Stimulated activated CD4-positive, alpha-beta T cell treated with anti-CD3 and anti-CD28 coated beads, Interleukin-1b, Interleukin-23, amount 100 ng/mL, for 24 hours (primary cell): ENCODE measurements at places on chromosomes 6 and 20.

DNA sequence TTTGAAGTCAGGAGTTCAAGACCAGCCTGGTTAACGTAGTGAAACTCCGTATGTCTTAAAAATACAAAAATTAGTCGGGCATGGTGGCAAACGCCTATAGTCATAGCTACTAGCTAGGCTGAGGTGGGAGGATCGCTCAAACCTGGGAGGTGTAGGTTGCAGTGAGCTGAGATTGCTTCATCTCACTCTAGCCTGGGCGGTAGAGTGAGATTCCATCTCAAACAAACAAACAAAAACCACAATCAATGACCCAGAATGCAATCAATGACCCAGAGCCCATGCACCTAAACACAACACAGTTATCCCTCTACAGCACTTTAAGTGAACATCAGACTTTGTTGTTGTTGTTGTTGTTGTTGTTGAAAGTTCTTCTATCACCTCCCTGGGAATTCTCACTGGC is 77.9 kb downstream of the MYB start:
- no peak for DNase-seq

DNA sequence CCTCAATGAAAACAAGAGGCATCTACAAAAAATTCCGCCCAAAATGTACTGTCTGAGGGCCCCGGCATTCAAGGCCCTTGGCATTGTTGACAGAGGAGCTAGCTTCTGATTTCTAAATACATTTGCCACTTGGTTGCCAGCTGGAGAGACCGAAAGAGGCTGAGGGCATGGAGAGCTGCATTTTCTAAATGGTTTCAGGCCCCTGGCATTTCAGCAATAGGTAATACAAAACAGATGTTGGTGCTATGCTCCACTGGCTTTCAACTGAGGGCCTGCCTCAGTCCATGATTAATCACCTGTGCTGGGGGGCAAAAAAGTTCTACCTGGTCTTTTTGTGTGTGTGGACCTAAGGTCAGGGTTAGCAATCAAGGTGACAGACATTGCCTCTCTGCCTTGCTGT is 79.5 kb upstream of the ISM1 start:
- DNase-seq, result no peak

GRCh38 chr6:15876406-15876805 is 213.6 kb upstream of the DTNBP1 start:
- DNase-seq, result no peak

- no peak for DNase-seq
Measured at GRCh38 chr6:43634702-43635303, 837 bp upstream of the MAD2L1BP start.

GRCh38 chr20:21134883-21135493 is 9.1 kb downstream of the KIZ start:
- DNase-seq, result no peak

- no peak for DNase-seq
Measured at GRCh38 chr6:39072830-39073229, 24.2 kb downstream of the GLP1R start.

DNA sequence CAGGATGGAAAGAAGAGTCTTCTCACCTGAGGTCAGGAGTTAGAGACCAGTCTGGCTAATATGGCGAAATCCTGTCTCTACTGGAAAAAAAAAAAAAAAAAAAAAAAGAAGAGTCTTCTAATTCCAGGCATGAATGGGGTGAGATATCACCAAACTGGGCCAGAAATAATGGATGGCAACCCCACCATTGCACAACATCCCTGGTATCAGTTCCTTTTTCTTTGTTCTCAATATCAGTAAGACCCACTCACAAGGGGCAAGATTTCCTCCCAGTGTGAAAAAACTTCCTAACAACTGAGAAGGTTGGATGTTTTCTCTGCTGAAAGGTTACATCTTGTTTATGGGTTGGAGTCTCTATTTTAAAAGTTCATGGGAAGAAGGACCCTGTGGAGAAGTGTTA is 23.6 kb upstream of the NR2E1 start:
- DNase-seq, result no peak

DNA sequence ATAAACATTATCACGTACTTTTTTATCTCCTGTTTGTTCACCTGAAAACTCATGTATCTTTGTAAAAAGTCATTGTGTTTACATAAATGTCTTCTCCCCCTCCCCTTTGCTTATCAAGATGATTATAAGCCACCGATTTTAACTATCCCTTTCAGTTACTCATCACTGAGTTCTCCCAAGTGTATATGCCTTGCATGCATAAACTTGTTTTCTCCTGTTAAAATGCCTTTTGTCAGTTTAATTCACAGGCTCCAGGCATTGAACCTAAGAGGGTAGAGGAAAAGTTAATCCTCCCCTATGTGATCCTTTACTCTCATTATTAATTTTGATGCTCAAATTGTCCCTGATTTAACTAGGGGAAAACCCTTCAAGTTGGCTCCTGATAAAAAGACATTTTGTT is 24.2 kb downstream of the ANKEF1 start:
- DNase-seq, result no peak

DNA sequence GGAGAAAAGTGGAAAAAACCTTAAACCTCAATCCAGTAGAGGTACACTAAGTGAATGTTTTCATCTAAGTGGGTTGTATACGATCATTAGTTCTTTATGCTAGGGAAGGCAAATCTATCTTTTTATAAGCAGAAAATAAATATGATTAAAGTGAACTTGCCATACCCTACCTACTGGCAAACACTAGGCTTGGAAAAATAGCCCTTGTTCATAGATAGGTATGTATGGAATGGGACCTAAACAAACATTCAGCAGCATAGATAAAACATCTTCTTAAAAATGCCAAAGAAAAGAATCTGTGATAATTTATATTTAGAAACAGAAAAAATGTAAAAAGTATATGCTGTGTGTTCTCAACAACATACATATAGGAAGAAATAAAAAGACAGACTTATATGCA is 18.8 kb downstream of the REV3L start:
- DNase-seq, result no peak

- DNase-seq, result no peak
Measured at GRCh38 chr6:73768558-73768957, 72.6 kb downstream of the CD109 start.

DNA sequence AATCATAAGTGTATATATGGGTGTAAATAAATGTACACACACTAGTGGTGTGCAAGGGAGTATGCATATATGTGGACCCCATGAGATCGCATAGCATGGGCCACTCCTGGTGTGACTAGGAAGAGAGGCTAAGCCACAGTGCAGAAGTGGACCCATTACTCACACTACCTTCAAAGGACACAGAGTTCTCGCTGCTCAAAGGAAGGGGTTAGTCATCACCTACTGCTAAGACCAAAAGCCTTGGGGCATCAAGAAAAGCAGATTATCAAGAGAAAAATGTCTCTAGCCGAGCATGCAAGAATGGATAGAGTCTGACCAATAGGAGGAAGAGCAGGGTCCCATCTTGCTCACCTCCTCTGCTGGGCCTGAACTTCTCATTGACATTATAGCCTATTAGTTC is 195.5 kb downstream of the MAFB start:
- no peak for DNase-seq

- no peak for DNase-seq
Measured at GRCh38 chr20:19256085-19256484, 43.6 kb downstream of the SLC24A3 start.

DNA sequence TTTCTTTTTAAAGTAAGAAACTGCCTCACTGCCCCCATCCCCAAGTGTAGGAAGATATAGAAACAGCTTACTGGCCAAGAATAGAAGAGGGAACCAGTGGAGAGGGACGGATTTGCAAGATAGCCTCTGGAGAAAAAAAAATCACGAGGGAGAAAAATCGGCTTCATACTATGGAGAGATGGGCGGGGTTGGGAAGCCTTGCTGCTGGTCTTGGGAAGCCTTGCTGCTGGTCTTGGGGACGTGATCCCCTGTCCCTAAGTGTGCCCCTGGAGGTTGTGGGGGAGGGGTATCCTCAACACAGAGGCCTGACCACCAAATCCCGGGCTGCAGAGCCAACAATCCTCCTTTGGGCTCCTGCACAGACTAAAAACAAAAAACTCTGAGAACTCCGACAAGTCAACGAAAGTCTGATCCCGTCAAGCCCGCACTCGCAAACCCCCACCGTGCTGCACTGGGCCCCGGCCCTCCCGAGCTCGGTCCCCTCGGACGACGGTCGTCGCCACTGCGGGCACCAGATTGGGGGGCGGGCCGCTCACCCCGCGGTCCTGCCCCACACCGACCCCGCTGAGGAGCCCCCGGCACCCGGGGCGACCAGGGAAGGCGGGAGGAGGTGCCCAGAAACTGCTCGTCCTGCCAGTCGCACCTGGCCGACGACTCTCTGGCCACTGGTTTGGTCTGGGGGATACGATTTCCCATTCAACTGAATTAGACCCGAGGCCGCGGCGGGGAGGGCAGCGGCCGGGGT is 750 bp downstream of the MAP7 start:
- no peak for DNase-seq

DNA sequence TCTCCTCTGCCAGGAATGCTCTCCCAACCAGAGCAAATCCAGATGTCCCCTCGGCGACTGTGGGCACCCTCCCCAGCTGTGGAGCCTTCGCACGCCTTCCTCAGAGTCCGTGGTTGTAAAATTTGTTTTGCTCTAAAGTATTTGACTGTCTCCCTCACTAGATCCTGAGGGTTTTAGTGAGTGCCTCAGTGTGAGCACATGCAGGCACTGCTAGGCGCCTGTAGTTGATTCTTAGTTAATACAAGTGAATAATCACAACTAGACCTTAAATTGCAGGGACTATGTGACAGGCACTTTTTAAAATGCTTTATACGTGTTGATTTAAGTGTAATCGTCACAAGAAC is 680 bp upstream of the MTCH1 start:
- no peak for DNase-seq

- no peak for DNase-seq
Measured at GRCh38 chr6:56580271-56580670, 62.4 kb downstream of the DST start.

- DNase-seq, result no peak
Measured at GRCh38 chr20:42482808-42483207, 706.9 kb downstream of the PTPRT start.

DNA sequence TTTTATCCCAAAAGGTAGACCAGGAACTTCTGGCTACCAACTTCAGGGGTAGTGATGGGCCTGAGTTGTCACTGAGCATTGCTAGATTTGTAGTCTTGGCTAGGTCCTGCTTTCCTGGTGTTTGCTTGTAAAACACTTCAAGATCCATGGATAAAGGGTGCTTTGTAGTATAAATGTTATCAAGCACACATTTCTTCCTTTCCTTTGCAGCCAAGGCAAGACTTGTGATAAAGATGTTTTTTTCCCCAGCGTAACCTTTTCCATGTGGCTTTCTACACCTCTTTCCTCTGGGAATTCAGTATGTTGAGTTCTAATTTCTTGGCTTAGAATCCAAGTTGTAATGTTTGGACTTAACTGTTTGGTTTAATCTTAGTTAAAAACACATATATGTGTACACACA is 122.8 kb upstream of the CLDN20 start:
- DNase-seq, result no peak

GRCh38 chr6:87745966-87746721 is 44.1 kb upstream of the AKIRIN2 start:
- no peak for DNase-seq

GRCh38 chr6:84150705-84151104 is 76.7 kb downstream of the CEP162 start:
- DNase-seq, result no peak

- DNase-seq, result no peak
Measured at GRCh38 chr6:105428342-105428957, 25.6 kb upstream of the PREP start.

DNA sequence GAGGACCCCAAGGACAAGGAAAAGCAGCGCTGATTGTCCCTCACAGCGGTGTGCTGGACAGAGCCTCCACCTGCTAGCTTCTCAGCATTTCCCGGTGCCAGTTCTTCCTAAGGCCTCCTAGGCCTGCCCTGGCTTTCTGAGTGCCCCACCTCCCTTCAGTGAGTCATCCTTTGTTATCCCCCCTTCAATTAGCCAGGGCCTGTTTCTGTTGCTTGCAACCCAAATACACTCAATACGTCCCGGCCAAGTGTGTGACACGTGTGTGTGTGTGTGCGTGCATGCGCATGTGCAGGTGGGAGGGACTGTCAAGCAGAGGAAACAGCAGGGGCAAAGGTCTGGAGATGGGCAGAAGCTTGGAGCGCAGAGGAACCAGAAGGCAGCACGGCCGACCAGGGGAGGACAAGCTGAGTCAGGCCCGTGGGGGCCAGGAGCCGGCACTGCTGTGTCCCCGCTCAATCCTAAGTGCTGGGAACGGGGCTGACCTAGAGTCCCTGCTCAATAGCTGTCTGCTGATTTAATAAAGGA is 159.8 kb downstream of the PREX1 start:
- no peak for DNase-seq

GRCh38 chr6:156131221-156131903 is 645.8 kb upstream of the ARID1B start:
- DNase-seq, result no peak

- DNase-seq, result no peak
Measured at GRCh38 chr6:137171824-137172733, 1.4 kb downstream of the IL22RA2 start.
